ENCODE measurements at places on chromosomes 5 and 9.

GRCh38 chr5:179165421-179166170 lies 105.4 kb downstream of the ZNF354C start:
- DNase-seq = no peak

- no peak for DNase-seq
These were observed 5.7 kb downstream of the FGD3 start for GRCh38 chr9:92952906-92953610.

GRCh38 chr5:176819476-176819875 lies 9.1 kb downstream of the UNC5A start:
- no peak for DNase-seq

GRCh38 chr9:33750839-33751339 lies 44.5 kb upstream of the PRSS3 start:
- DNase-seq = no peak

GRCh38 chr9:86821006-86821845 lies 126.1 kb downstream of the GAS1 start:
- DNase-seq = no peak

- no peak for DNase-seq
These were observed 12.4 kb downstream of the LARP1 start for GRCh38 chr5:154767576-154767975.

DNA sequence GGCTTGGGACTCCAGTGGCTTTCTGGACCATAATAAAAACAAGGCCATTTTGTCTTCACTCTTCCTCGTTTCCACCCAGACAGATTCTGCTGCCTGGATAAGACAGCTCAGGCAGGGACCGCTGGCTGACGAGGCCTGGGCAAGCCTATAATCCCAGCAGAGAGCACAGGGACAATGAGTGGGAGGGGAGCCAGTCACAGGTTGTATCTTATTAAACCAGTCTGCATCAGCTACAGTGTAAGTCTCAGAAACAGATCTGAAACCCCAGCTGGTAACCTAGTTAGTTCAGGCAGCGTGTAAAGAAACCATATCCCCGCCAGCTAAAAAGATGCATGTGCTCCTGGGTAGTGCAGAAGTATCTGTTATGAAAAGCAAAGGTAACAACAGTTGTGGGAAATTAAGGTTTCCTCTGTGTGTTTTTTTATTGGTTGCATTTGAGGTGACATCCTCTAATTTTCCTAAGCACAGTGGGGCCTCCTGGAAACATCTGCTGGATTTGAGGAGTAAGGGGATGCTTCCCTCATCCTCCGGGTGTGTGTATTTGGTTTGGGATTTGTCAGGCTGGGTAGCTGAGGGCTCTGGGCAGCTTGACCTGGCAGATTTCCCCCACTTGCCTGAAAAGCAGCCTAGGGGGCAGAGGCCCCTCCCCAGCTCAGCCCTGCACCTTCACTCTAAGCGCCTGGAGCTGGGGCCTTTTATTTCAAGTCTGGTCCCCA lies 15.2 kb upstream of the TAL2 start:
- DNase-seq = no peak

DNA sequence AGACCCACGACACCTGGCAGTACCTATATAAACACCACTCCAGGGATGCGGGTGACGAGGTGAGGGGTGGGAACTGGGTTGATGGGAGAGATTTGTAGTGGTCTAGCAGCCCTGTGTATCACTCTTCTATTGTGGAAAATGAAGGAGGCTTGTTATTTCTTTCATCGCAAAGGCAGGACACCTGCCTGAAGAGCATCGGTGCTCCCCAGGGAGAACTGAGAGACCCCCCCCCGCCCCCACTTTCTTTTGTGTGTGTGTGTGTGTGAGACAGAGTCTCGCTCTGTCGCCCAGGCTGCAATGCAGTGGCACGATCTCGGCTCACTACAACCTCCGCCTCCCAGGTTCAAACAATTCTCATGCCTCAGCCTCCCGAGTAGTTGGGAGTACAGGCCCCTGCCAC lies 8.3 kb upstream of the WDR5 start:
- DNase-seq = no peak

DNA sequence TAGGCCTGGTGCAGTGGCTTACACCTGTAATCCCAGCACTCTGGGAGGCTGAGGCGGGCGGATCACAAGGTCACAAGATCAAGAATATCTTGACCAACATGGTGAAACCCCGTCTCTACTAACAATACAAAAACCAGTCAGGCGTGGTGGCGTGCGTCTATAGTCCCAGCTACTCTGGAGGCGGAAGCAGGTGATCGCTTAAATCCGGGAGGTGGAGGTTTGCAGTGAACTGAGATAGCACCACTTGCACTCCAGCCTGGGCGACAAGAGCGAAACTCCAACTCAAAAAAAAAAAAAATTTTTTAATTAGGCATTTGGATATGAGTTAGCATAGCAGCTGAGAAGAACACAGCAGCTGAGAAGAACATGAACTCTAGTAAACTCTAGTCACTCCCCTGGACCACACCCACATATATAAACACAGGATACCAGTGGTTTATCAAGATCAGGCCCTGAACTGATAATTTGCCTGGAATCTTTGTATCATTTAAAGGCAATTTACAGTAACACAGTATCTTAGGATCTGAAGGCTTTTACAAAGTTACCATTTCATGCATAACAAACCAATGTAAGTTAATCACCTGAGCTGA lies 4.6 kb upstream of the UGCG start:
- no peak for DNase-seq

DNA sequence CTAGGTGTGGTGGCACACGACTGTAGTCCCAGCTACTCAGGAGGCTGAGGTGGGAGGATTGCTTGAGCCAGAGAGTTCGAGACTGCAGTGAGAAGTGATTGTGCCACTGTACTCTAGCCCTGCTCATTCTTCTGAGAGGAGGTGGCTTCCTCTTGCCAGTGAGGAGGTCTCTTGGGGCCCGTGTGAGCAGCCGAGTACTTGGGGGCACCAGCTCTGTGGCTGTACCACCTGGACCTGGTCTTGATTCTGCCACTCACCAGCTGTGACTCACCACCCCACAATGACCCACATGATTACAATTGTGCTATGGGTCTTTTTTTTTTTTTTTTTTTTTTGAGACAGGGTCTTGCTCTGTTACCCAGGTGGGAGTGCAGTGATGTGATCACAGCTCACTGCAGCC lies 18.0 kb upstream of the CRB2 start:
- no peak for DNase-seq

GRCh38 chr5:39489263-39489662 lies 64.5 kb upstream of the DAB2 start:
- DNase-seq = no peak

DNA sequence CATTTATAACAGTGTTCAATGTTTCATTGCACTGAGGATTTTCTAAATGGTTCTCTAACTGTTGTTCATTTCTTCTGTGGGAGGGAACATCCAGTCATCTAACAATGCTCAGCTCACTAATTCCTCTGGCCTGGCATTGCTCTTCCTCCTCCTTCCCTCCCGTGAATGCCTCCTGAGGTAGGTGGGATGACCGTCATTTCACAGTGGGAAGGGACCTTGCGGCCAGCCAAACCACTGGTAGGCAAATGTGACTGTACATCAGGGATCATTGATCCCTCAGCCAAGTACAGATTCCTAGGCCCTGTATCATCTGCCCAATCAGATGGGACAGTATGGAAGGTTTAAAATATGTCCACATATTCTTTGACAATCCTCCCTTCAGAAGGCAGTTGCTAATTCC lies 23.7 kb upstream of the VDAC1 start:
- no peak for DNase-seq

DNA sequence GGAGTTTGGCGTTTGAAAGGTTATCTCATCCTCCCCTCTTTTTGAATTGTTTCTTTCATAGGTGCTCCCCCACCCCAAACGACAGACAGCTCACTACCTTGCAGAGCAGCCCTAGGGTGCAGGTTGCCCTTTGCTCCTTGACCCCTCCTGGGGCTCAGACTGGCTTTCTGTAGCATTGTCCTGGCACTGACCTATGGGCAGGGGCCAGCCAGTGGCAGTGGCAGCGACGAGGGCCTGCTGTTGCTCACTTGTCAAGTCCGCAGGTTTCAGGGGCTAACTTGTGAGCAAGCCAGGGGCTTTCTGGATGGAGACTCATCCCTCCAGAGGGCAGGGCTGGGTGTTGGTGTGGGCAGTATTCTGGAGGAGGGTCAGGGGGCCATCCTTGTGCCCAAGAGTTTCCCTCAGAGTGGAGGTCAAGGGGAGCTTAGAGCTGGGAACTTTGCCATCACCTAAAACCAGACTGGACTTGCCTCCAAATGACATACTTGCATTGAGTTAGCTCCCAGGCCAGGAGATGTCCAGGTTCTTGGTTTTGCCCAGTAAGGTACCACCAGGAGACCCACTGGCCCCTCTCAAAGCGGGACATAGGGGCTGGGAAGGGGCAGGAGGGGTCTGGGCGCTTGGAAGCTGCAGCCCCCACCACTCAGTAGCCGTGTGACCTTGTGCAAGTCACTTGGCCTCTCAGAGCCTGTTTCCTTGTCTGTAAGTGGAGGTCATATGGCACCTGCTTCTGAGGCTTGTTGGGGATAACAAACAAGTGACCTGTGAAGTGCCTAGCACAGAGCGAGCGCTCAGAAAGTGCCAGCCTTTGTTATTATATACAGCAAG lies 53.5 kb upstream of the CDKN2AIPNL start:
- no peak for DNase-seq

DNA sequence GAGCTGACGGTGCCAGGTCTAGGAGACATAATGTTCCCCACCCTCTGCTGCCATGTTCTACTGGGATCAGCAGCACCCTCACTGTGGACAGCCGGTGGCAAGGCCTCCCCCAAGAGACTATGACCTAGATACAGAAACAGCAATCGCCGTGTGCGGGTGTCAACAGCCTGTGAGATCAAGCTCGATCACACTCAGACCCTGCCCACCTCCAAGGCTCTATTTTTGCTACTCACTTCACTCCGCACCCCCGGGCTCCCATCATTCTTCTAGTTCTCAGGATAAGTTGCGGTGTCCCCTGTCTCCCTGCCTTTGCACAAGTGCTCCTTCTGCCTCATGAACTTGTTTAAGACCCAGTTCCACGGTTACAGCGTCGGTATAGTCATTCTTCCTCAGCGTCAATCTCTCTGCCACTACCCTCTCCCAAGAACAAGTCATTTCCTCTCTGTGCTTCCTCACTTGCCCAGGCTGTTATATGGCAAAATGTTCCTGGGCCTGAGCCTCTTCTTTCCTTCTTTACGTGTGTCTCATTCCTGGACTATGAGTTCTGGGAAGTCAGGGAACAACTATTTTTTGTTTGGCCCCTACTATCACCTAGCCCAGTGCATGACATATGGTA lies 5.4 kb upstream of the DOCK8 start:
- no peak for DNase-seq

GRCh38 chr5:84437673-84438315 lies 53.1 kb upstream of the EDIL3 start:
- DNase-seq = no peak

DNA sequence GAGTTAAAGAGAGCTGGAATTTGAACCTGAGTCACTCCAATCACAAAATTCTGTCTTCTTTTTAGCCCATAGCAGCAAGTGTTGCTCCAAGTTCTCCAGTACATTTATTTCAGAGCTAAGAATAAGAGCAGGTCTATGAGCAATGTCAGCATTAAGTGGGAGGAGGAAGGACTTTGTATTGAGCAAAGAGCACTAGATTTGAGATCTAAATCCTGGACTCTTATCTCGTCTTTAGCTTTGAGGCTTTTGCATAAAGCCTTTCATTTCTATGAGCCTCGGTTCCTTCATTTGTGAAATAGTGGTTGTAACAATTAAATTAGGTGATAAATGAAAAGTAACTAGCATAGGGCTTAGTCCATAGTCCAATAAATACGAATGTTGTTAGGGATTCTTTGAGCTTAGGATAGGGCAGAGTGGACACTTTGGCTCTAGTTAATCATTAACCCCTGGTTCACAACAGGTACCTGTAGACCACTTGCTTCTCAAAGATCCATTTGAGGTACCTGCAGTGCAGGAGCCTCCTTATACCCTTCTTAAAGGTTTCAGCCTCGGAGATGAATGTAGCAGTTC lies 464.1 kb upstream of the KLF4 start:
- DNase-seq = no peak

DNA sequence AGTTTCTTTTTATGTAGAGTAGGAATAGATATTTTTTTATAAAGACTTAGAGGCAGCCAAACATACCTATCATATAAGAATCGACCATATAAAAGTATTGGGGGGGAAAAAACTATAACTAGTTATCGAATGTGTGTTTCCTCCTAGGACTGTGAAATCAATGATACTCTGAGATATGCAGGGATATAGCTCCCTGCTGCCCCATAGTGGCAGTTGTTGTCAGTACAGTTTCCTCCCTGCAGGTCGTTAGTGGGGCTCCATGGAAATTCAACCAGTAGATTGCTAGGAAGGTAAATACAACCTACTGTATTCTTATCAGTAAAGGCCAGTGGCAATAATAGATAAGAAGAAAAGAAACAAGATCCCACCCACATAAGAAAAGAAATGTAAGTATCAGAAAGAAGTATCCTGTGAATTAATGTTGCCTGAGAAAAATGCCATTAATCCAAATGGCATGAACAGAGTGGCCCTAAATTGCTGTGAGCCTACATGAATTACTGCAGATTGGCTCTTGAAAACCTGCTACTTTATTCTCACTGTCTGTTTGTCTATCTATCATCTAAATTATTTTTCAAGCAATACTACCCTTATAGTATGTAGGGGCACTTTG lies 136.9 kb upstream of the FBN2 start:
- no peak for DNase-seq

DNA sequence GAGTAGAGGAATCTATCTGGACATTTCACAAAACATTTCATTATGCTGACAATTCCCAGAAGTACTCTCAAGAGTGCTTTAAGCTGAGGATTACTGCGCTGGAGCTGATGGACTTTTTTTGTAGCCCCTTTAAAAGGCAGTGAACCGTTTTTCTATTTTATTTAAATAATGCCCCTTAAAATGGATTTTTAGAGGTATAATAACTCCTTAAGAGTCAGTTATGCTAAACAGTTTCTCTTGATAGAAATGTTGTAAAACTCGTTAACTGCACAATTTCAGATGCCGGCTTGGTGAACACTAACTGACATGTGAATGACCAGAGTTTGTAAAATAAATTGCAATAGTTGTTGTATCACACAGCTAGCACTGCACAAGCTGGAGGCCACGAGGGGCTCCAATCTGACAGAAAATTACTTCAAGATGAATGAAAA lies 174.0 kb downstream of the NR2F1-AS1 start:
- no peak for DNase-seq

DNA sequence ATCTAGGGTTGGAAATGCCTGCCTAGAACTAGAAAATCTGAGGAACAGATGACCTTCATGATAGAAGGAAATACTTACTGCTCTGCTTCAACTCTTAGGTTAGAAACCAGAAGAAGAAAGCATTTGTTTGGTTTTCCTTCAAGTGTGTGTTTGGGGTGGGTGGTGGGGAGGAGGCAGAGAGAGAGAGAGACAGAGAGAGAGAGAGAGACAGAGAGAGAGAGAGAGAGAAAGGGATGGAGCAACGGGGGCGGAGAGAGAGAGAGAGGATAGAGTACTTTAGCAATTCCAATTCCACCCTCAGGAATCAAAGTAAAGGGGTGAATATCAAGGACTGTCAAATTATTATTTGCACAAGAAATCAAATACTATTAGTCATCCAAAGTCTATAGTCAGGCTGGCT lies 29.2 kb upstream of the GCNT4 start:
- no peak for DNase-seq

All from D721Med (cell line).